ENCODE measurements at places on chromosomes 7 and 10.

DNA sequence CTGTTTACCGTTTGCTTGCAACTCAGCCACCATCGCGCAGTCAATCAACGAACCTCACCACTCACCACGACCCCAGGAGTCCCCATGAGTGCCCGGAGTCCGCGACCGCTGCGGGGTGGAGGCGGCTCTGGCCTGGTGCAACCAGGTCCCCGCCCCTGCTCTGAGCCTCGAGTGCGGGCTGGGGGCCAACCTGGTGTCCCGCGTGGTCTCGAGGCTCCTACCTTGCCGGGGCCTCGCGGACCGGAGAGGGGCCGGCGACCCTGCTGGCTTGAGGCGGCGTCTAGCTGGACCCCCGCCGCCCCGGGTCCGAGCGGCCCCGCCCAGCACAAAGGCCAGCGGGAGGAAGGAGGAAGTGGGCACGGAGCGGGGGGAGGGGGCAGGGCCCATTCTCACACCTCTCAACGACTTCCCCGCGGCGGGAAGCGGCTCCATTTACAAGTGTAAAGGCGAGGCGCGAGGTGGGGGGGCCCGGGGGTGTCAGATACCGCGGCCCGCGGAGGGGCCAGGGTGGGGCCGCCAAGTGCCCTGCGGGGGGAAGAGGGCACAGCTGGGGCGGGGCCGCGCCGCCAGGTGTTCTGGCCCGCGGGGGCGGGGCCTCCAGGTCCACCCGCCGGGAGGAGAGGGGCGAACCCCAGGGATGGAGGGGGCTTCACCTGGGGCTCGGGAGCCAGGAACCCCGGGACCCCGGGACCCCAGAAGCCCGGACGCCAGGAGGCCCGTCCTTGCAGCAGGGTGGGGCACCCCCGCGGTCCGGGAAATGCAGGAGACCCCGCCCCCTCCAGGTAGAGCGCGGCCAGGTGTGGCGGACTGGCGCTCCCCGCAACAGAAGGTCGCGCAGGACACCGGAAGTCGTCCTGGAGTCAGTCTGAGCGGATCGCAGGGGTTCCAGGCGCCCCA is 8.6 kb downstream of the CTBP2 start:
- no peak for DNase-seq

- no peak for DNase-seq
Observed at GRCh38 chr10:115029452-115030375, 63.5 kb upstream of the ATRNL1 start.

DNA sequence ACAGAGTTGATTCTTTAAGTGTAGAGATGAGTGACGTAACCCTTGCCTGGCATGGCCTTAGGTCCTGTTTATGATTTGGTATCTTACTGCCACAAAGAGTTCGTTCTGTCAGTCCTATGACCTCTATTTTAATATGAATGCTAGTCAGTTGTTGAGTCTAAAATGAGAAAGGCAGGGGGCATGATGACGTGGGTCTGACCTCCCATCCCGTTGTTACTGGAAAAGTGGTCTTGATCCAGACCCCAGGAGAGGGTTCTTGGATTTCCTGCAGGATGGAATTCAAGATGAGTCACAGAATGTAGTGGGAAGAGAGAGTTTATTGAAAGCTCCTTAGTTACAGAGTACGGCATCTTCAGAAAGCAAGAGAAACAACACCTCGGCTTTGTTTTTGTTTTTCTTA is 317.0 kb upstream of the COBL start:
- no peak for DNase-seq

- DNase-seq: no peak
Observed at GRCh38 chr10:102354451-102354850, 41.1 kb upstream of the NFKB2 start.

DNA sequence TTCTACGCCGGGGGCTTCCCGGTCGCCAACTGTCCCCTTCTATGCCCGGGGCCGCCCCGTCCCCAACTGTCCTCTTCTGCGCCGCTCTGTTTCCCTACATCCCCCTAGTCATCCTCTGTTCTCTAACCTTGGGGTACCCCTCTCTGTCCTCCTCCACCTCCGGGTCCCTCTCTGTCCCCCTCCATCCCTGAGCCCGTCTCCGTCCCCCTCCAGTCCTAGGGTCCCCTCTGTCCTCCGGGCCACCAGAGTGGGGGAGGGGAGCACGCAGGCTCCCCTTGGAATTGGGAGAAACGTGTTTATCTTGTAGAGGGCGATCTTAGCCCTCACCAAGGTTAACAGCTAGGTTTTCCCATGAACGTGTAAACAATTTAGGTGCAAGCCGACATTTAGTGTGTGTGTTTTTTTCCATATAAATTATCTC is 852 bp upstream of the KLF6 start:
- peak; percentile 45 for DNase-seq

Data from activated naive CD4-positive, alpha-beta T cell treated with Interleukin-2 at 50 U/mL for 16 hours (primary cell).